ENCODE measurements at places on chromosomes 12 and 14. TPM values are rescaled to one million over a fixed set of nuclear protein-coding genes. Genes with fewer than 3 reads are reported as not detected.

Gene C14orf180
- not detected for total RNA-seq

Gene KRT6C
- total RNA-seq, result not detected

Gene CLEC4D
- total RNA-seq, result not detected

Gene REP15
- not detected for total RNA-seq

Gene SLC10A1
- total RNA-seq, result not detected

Gene INSM2
- not detected for total RNA-seq

Gene LMO3
- total RNA-seq, result not detected

Gene SMCO2
- total RNA-seq, result not detected

Gene RERGL
- total RNA-seq, result not detected

Gene GSKIP
- total RNA-seq, result 23.0 TPM

Gene GYS2
- total RNA-seq, result not detected

Gene RPL6
- total RNA-seq, result 1,298 TPM

Gene DTX1
- not detected for total RNA-seq

Gene RHEBL1
- 4.5 TPM for total RNA-seq

Gene CLEC4A
- total RNA-seq, result not detected

Gene KRT2
- not detected for total RNA-seq

DNA sequence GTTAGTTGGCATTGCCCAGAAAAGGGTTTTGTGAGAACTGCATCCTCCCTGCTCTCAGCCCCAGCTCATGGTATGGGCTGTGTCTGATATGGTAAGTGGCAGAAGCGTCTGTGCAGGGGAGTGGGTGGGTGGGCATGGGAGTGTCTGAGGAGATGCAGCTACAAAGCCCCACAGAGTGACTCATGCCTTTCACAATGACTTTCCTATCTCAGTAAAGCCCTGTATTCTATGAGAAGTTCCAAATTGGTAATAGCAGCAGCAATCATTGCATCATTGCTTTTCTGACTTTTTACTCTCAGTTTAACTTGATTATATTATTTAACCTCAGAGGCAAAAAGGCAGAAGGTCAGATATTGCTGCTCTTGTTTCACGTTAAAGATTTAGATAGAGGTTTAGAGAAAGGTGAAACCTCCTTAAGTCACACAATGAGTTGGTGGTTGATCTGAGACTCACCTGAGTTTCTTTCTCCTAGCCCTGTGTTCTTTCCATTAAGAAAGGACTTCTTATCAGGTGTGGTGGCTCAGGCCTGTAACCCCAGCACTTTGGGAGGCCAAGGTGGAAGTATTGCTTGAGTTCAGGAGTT, 171.7 kb downstream of the SLC5A8 start:
- DNase-seq, result no peak

DNA sequence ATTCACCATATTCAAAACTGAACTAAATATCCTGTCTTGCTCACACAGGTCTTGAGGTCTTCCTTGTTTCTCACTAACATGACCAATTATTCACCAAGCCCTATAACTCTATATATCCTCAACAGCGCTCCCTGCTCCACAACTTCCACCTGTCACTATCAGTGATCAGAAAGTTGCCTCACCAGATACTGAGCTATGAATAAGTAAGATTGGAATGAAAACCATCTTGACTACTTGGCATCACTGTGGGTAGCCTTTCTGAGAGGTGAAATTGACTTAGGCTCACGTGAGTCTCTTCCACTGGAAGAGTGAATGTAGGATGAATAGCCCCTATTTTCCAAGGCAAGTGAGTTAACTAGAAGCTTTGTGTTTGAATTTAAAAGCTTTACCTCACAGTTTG, 167.1 kb downstream of the PIK3C2G start:
- peak; percentile 48 for DNase-seq

DNA sequence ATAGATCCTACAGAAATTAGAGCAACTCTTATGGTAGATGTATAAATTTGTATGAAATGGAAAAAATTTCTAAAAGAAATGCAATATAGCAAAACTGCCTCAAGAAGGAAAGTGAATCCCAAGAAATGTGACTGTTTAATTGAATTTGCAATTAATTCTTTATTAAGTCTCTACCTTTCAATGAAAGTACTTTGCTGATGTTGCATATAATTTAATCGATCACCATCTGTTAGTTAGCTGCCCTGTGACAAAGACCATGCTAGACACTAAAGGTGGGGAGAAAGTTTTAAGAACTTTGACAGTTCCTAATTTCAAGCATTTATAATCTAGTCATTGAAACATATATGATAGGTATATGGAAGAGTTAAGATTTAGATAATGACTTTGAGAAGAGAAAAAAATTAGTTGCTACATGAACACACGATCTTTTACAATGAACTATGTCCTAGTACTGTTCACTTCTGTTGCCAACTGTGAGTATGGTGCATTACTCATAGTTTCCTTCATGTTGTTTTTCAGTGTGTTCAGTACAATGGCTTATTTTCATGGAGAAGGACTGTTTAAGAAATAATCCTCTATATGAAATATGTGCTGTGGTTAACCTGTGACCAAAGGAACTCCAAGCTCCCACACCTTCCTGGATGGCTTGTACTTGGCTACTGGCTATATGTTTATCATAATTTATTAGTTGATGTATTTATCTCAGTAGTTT, 128.4 kb downstream of the METTL25 start:
- DNase-seq, result peak; percentile 5

GRCh38 chr12:58811346-58811745, 109.0 kb downstream of the LRIG3 start:
- no peak for DNase-seq

- DNase-seq, result no peak
Measured at GRCh38 chr12:93639406-93639805, 37.8 kb upstream of the CRADD start.

DNA sequence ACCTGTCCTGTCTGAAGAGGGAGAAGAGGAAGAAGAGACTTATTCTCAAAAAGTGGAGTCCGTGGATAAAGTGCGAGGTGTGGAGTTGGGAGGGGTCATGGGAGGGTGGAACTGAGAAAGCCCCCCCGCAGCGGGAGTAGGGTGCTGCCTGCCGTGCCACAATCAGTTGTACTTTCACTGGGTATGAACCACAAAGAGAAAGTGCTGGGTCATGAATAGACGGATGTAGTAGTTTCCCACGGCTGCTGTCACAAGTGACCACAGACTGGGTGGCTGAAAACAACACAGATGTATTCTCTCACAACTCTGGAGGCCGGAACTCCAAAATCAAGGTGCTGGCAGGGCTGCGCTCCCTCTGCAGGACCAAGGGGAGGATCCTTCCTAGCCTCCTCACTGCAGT, 5.5 kb downstream of the DNAH10 start:
- DNase-seq, result no peak

GRCh38 chr12:50927766-50928224, 24.5 kb upstream of the HIGD1C start:
- no peak for DNase-seq

DNA sequence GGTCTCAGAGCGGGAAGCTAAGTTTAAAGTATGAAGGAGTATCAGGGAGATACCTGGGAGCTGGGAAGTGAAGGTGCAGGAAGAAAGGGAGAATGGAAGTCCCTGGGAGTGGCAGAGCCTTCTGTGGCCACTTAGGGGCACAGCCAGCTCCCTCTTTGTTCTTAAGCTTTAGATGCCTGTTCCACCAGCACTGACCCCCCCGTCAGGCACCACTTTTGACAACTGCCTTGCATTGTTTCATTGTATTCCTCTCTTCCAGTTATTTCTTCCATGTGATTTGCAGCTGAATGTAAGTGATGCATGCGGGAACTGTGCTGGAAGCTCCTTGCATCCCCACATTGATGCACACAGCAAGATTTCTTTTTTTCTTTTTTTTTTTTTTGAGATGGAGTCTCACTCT, 2.6 kb downstream of the GALNT16 start:
- no peak for DNase-seq

GRCh38 chr14:41350476-41350875, 256.2 kb upstream of the LRFN5 start:
- DNase-seq, result no peak

DNA sequence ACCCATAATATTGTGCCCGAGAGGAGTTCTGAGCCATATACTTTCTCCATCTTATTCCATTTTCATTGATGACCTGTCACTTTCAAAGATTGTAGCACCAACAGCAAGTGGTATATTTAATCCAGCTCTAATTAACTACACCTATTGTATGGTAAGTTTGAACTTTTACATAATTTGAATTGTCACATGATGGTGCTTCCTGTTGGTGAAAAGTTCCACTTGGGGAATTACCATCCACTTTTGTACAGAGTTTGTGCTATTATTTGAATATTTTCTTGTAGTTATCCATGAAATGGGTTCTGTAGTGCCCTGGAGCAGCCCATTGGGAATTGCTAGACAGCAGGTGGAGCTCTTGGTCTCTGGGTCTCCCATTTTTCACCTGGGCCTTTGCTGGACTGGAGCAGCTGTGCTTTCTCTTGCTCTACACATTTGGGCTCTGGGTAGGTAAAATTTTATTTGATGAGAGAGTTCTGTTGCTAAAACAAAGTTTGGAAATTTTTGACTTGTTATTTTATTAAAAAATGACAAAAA, 3.0 kb downstream of the SMCO3 start:
- DNase-seq, result peak; percentile 52

DNA sequence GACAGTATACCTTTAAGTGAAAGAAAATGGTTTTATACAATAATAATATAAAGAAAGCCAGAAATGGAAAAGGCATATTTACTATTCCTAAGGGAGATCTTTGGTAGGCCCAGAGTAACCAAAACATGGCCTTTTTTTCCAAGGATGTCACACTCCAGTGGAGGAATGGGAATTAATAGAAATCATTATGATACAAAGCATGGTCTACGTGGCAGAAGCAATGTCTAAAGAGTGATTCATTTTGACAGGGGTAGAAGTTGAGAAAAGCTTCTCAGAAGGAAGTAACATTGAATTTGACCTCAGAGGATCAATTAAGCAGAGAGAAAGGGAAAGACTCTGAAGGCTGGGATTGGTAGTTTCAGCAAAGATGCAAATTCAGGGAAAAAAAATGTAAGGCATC, 208.6 kb downstream of the BTG1 start:
- DNase-seq, result no peak

DNA sequence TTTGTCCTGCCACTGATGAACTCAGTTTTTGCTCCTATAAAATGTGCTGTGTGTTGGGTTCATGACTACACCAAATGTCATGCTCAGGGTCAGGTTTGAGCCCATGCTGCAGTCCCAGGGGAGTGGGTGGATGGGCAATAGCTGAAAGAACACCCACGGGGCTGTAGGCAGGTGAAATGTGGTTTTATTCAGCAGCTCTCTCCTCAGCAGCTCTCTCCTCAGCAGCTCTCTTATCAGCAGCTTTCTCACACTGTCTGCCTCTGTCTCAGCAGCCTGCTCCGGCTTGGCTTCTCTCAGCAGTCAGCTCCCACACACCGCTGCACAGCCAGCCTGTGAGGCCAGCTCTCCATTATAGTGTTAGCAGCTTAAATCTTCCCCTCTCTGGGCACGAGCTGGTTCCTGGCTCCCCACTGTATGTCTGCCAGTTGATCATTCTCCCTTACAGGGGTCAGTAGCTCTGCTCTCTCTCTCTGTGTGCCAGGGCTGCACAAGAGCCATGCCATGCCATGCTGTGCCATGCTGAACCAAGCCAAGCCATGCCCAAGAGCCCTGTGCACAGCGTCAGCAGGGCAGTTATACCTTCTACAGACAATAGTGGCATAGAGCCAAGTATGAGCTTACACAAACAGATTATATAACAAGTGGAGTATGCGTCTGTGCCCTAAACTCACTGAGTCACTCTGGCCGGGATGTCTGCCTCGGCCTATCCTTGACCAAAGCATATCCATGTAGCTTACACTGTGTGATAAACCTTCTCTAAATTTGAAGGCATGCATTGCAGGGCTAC, 303.3 kb upstream of the TMPO start:
- peak; percentile 1 for DNase-seq

DNA sequence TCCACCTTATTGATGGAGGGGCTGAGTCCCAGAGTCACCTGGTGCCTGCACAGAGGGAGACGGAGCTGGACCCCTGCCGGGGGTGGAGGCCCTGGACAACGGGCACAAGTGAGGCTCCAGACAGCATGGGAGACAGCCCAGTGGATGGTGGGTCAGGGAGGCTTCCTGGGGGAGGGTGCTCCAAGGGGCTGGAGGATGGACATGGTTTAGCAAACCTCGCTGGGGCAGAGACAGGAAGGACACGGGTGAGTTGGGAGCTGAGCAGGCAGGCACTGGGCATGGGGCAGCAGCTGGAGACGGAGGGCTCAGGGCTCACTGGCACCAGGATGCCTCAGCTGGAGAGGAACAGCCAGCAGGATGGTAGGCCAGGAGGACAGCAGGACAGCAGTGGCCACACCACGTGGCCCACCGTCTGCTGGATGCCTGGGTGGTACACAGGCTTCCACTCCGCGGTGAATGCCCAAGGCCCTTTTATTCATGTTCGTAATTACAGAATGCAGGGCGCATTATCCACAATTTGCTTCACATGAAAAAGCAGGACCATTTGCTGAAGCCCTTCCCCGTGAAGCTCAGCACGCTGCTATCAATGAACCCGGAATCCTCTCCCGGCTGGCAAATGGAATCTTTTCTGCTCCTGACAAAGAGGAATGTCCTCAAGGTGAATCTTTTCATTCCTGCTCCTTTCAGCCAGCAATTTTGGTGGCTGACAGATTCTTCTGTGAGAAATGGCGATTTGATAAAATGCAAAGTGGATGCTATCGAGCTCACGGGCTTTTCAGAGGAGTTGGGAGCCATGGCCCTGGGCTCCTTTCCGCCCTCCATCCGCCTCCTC, 138.1 kb upstream of the C14orf180 start:
- DNase-seq, result no peak

DNA sequence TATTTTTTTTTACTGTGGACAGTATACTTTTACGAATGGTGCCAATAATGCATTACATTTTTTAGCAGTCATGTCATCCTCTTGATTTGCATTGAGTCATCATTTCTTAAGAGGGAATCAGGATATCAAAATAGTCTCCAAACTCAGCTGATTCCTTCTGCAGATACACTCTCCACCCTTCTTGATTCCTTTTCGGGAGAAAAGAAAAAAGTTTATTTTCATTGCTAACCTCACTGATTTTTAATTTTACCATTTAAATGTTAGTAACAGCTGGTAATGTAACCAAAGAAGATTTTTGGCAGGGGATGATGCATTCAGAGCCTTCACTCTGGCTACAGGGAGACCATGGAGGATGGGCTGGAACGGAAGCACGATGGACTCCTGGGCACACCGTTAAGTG, 47.5 kb downstream of the MRPL42 start:
- peak; percentile 68 for DNase-seq

- peak; percentile 83 for DNase-seq
Measured at GRCh38 chr14:33714527-33715226, 236.2 kb downstream of the EGLN3 start.

- DNase-seq, result no peak
Measured at GRCh38 chr14:75640876-75641275, 19.8 kb downstream of the ERG28 start.

GRCh38 chr14:63510538-63510937, 32.6 kb downstream of the PPP2R5E start:
- peak; percentile 19 for DNase-seq

GRCh38 chr12:48389409-48389808, 38.7 kb upstream of the ZNF641 start:
- DNase-seq, result no peak

- DNase-seq, result peak; percentile 39
Measured at GRCh38 chr12:68122236-68122920, 37.2 kb downstream of the IFNG start.

GRCh38 chr14:46399049-46399448, 252.5 kb downstream of the RPL10L start:
- no peak for DNase-seq

- peak; percentile 65 for DNase-seq
Measured at GRCh38 chr14:91378930-91379578, 38.6 kb downstream of the CCDC88C start.

All from M059J (cell line).